ENCODE measurements at places on chromosomes 3 and 15.
A peak's percentile ranks its signal among the peaks of the same experiment; 100 is the strongest.

GRCh38 chr15:31042751-31043150 lies 51.3 kb upstream of the MTMR10 start:
- DNase-seq = no peak

DNA sequence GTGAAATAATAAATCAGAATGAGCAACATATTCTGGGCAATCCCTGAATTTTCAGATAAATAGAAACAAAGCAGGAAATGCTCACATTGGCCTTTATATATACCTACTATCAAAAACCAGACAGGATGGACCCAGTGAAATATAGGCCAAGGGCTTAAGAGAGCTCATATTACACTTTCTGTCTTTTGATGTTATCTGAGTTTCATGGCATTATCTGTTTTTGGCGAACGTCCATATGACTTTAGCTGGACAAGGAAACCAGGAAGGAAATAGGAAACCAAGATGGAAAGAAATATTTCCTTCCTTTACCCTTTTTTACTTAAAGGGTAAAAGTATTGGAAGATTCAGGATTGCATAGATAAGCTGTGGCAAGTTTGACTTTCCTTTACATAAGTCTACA lies 274.8 kb downstream of the THSD4 start:
- DNase-seq = no peak

DNA sequence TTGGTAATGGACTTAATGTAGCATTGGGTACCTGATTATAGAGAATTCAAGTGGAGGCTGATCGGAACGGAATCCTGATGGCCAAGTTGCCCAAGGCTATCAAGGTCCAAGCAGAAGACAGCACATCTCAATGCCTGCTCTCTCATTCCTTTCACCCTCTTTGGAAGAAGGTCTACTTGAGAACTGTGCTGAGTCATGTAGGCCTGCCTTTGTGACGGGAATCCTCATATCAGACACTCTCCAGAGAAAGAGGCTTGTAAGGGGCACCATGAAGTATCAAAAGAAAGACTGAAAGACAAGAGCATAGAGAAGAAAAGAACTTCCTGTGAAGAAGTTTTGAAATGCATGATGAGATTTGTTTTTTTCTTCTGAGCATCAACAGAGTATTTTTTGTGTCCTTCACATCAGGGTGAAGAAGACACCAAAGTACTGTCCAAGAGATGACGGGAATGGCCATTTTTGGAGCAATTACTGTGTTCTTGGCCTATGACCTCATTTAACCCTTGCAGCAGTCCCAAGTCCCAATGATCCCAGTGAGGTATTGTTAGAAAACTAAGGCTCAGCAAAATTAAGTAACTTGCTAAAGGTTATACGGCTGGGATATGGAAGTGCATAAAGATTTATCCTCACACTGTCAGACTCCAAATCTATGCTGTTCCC lies 13.2 kb upstream of the LARP6 start:
- DNase-seq = no peak

DNA sequence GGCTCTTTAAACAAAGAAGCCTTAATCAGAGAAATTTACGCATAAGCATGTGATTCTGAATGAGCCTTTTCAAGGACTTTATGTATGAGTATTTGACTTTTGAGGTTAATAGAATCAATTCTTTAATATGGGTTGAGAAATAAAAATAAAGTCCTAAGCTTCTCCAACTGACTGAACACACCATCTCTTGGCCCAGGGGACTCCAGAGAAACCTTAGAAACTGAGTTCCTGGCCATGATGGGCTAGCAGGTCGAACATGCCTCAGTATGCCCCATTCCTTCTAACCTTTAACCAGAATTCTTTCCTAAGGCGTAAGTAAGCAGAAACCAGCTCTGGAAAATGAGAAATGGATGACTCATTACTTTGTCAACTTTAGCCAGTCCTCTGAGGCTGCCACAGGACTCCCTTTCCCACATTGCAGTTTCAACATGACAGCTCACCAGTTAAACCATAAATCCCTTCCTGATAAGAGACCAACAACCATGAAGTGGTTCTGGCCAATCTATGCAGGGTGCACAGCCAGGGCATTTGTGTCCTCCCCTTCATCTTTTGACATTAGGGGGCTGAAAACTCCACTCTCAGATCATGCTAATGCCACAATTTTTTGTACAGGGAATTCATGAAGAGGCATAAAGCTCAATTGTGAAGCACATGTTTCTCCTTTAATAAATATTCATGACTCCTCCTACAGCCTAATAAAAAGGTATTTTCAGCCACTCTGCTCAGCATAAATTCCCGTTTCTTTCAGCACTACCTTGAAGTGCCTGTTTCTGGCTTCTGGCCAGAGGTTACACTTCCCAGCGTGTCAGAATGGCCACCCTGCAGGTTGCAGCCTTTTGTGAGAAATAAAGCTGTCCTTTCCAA lies 33.3 kb downstream of the TM4SF18 start:
- DNase-seq = peak; percentile 52

- DNase-seq = no peak
Observed at GRCh38 chr3:140753865-140754754, 76.2 kb downstream of the TRIM42 start.

GRCh38 chr3:3665546-3665945 lies 133.7 kb upstream of the LRRN1 start:
- DNase-seq = no peak

- DNase-seq = no peak
Observed at GRCh38 chr3:78604341-78604740, 1163.5 kb downstream of the ROBO1 start.

GRCh38 chr15:96089405-96090058 lies 241.0 kb upstream of the NR2F2 start:
- no peak for DNase-seq

GRCh38 chr3:27533718-27534573 lies 49.8 kb upstream of the SLC4A7 start:
- peak; percentile 29 for DNase-seq

DNA sequence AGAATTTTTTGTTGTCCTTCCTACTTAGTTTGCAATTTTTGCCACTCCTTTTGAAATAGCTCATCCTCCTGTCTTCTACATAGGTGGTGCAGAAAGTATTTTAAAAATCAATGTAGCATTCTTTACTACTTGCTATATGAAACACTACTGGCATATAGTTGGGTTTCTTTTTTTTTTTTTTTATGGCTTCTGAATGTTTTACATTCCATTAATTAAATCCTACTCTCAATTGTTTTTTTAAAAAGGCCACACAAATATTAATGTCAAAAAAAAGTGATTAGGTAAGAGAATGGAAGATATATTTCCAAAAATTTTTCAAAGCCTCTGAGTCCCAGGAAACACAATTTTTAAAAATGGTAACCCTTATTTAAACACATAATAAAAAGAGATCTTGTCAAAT lies 262.6 kb downstream of the MAGI1 start:
- DNase-seq = no peak

DNA sequence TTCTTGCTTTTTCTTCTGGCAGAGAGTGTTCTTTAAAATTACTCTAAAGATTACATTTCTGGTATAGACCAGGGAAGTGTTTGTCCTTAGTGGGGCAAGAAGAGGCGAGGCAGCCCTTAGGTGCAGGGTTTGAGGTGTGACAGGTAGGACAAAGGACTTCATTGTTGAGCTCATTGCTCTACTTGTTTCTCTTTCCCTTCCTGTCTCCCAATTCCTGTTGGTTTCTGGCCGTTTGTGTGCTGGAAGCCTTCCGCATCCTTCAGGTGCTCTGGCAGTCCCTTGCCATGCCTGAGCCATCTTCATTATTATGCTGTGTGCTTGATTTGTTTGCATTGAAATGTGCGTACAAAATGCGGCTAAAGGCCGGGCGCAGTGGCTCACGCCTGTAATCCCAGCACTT lies 85.1 kb downstream of the CCK start:
- peak; percentile 54 for DNase-seq

DNA sequence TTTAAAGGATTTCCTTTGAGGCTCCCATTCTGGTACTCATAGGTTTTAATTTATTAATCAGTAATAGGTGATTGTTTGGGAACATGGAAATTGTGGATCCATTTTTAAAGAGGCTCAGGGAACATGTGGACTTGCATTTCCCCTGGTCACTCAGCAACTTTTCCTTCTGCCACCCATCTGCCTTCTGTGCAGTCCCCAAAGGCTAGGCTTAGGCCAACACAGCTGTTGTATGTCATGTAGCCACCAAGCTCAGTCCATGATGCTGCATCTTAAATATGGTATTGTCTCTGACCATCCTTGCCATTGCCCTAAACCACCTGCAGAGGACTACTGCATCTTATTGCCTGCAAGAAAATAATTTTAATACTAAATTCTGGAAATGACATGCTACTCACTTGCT lies 416.7 kb upstream of the SEMA6D start:
- no peak for DNase-seq

GRCh38 chr15:74239051-74239705 lies 3.1 kb downstream of the CCDC33 start:
- DNase-seq = no peak

DNA sequence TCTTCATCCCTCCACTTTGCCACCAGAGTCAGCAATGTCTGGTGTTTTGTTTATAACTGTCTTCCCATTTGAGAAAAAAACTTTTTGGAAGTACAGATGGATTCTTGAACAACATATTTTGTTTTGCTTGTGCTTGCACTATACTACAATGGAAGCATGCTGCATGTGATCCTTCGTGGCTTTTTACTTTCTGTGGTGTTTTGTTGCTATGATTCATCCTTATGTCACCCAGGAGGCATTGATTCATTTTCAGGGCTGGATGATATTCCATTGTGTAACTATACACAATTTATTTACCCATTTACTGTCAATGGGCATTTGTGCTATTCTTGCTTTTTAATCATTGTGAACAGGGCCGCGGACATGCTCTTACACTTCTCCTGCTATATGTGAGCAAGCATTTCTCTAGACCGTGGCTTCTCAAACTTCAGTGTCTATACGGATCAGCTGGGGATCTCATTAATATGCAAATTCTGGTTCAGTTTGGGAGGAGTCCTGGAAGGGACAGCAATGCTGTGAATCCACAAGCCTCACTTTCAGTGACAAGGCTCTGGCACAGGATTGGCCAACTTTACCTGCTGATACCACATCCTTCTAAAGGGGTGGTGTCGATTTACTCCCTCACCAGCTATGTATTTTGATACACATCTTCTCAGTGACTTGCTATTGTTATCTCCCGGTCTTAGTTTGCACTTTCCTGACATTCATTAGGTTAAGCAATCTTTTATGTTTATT lies 65.9 kb downstream of the POLR2M start:
- no peak for DNase-seq

DNA sequence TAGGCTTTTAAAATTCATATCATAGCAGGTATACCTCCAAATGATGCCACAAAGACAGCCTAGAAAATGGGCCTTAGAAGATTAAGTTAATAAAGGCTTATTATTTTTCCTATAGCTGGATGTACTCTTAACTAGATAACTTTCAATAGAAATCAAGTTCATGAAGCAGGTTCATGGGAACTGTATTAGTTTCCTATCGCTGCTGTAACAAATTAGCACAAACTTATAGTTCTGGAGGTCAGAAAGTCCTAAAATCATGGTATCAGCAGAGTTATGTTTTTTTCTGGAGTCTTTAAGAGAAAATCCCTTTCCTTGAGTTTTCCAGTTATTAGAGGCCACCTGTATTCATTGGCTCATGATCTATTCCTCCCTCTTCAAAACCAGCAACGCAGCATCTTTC lies 269.9 kb downstream of the TIGIT start:
- no peak for DNase-seq

DNA sequence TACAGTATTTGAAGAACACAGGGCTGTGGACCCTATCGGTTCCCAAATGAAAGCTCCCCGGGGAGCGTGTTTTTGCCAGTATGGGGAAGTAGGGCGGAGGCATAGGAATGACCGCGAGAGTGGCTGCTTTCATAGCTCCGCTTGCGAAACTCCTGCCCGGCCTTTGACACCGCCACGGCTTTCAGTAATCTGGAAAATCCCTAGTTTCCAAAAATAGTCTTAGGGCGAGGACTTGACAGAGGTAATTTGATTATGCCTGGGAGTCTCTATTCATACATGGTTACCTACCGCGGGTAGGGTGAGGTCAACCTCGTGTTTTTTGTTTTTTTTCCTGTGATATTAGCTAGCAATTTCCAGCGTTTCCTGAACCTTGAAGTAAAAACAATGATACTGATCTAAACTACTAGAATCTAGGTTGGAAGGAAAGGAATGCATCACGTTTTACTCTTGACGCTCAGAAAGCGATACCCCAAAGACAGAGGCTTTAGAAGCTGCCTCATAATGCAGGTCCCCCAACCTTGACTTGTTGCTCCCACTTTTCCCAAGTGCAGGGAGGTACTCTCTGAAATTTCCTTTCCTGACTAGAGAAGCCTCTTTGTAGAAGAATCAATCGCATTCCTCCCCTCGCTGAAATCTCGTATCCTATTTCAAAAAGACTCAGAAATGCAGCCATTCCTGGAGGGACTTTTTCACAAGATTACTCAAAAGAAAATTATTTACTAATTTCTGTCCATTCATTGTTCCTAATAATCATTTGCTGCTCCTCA lies 894 bp upstream of the CCNL1 start:
- peak; percentile 89 for DNase-seq

- DNase-seq = no peak
Observed at GRCh38 chr3:148748283-148748682, 50.6 kb downstream of the AGTR1 start.

- DNase-seq = no peak
Observed at GRCh38 chr3:197398286-197398878, 100.0 kb upstream of the DLG1 start.

DNA sequence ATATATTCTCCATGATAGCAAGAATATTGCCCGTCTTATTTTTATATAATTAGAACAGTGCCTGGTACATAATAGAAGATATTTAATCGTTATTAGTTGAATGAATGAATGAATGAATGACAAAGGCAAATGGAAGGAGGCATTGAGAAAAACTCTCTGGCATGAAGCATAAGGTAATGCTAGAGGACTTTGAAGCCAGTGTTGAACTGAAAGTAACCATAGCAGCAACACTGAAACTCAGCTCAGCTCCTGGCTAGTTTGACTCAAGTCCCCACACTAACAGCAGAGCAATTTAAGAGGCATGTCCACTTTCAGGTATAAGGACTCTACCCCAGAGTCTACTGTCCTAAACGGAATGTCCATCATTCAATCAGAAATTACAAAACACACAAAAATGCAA lies 227.0 kb downstream of the CPNE4 start:
- no peak for DNase-seq

GRCh38 chr15:94312946-94313345 lies 81.6 kb downstream of the MCTP2 start:
- DNase-seq = no peak

- DNase-seq = no peak
Observed at GRCh38 chr3:18290157-18290556, 135.0 kb downstream of the SATB1 start.

GRCh38 chr3:142981108-142981507 lies 17.6 kb upstream of the PAQR9 start:
- no peak for DNase-seq
